ENCODE measurements at places on chromosomes 6 and 20.

- DNase-seq, result no peak
Observed at GRCh38 chr6:46333481-46333880, 157.8 kb downstream of the RCAN2 start.

DNA sequence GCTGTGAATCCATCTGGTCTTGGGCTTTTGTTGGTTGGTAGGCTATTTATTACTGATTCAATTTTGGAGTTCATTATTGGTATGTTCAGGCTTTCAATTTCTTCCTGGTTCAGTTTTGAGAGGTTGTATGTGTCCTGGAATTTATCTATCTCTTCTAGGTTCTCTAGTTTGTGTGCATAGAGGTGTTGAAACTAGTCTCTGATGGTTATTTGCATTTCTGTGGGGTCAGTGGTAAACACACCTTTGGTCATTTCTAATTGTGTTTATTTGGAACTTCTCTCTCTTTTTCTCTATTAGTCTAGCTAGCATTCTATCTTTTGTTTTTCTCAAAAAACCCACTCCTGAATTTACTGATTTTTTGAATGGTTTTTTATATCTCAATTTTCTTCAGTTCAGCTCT is 70.1 kb upstream of the IRAK1BP1 start:
- DNase-seq, result no peak

GRCh38 chr6:150282806-150283205 is 86.0 kb upstream of the IYD start:
- no peak for DNase-seq

DNA sequence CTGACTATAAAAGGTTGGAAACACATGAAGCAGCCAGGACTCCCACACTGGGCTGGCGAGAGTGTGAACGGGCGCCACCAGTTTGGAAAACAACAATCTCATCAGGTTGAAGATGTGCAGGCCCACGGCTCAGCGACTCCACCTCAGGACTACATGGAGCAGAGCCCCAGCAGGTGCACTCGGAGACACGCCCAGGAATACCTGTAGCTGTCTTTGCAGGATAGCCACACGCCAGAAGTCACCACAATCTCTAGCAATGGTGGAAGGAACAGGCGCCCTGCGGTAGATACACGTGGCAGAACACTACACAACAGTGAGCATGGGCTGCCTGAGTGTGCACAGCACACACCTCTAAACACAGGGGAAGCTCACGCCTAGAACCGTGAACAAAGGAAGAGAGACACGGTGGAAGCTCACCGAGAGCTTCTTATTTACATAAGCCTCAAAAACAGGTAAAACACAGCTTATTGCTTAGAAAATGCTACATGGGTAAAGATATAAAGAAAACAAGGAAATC is 28.7 kb upstream of the RPS6KA2 start:
- no peak for DNase-seq

GRCh38 chr6:134535831-134536230 is 217.9 kb upstream of the SGK1 start:
- no peak for DNase-seq

DNA sequence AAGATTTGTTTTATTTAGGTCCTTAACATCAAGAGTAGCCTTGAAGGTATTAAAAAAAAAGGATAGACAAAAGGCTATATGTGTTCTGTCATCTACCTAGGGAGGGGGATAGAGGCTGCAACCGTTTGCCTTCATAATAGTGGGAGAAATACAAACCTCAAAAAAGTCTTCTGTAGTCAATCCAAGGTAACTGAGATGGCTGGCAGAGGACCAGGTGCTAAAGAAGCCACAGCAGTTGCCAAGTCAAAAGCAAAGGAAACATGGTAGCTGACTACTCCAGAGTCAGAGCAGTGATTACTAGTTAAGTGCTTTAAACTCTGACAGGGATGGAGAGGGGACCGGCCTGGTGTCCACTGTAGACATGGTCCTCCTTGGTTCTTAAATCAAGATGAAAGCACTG is 249.4 kb downstream of the PTPRK start:
- no peak for DNase-seq

DNA sequence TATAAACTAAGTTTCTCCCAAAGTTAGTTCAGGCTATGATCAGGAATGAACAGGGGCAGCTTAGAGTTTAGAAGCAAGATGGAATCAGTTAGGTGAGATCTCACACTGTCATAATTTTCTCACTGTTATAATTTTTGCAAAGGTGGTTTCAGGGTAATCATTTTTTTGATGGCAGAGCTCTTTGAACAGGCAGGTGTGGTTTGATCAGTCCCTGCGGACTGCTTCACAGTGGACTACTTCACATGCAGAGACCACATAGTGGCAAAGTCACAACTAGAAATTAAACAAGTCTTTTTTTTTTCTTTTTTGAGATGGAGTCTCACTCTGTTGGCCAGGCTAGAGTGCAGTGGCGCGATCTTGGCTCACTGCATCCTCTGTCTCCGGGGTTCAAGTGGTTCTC is 6.8 kb downstream of the MAS1 start:
- no peak for DNase-seq

GRCh38 chr6:31586599-31587281 is 663 bp downstream of the LST1 start:
- no peak for DNase-seq

DNA sequence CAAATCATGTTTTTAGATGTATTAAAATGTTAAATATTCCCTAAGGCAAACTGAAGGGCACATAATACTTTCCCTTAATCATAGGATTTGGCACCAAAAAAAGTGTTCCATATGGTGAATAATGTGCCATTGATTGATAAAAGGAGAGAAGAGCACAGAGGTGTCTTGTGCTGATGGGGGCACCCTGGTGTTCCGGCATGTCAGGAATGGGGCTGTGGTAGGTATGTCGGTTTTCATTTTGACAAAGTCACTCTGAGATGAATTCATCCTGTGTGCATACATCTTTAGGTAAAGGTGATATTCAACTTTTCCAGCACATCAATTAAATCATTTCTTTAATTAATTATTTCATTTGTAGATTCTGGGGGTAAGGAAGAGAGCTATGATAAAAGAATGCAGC is 36.8 kb downstream of the CENPW start:
- DNase-seq, result no peak

GRCh38 chr20:40868551-40869217 is 159.9 kb upstream of the TOP1 start:
- no peak for DNase-seq

- DNase-seq, result no peak
Observed at GRCh38 chr6:161584621-161585340, 310.9 kb upstream of the AGPAT4 start.

DNA sequence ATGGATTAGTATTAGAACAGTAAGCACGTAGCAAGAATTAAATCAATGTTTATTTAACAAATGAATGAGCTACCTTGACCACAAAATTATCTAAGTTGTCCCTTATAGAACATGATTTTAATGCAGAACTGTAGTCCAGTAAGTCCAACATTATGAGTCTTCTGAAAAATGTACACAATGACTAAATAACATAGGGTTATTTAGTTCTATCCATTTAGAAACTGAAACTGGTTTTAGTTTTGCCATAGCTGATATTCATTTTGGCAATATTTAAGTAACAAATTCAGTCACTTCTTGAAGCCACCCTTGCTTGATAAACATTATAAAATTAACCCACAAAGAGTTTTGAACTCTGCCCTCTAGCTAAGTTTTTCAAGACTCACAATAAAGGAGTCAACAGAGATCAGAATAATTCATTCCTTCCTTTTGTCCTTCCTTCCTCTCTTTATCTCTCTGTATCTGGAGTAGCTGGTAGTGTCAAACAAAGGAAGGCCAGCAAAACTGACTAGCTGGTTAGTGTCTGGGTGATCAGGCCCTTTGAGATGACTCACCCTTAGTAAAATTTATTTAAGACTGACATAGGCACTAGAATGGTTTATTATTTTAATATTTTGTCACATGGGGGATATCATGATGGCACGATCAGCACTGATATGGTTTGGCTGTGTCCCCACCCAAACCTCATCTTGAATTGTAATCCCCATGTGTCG is 115.1 kb downstream of the BTBD9 start:
- DNase-seq, result no peak

DNA sequence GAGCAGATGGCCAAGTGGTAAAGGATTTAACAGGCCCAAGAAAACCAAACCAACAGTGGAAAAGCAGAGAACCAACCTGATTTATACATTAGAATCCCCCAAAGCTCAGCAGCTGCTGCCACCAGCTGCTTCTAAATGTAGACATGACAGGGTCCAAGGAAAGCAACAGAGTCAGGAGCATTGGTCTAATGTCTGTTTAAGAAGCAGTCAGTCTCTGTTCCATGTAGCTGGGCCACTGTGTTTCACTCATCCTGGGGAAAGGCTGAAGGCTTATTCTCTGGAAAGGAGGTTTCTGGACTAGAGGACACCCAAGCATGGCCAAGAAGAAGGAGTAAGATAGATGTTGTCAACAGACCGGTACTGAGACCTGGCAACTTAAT is 75.4 kb downstream of the TMEM244 start:
- DNase-seq, result no peak

DNA sequence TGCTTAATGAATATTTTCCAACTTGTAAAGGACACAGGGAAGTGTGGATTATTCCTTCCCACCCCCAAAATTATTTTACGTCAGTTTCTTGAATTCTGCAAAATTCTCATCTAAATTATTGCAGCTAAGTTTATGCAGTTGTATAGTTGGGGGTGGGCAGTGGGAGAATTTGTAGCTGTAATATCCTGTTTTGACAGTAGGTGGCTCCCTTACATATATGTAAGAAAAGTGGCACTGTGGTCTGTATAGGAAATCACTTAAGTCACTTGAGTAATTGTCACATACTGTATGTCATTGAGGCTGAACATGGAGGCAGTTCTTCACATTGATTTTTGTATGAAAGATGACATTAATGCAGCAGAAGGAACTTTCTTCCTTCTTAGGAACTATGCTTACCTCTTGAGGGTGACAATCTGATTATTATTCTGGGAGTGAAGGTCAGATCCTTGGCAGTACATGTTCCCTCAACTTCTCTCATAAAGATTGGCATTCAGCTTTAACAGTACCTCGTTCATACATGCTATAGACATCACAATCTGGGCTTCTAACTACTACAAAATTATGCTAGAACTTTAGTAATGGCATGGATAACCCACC is 14.6 kb upstream of the CFAP206 start:
- DNase-seq, result no peak

DNA sequence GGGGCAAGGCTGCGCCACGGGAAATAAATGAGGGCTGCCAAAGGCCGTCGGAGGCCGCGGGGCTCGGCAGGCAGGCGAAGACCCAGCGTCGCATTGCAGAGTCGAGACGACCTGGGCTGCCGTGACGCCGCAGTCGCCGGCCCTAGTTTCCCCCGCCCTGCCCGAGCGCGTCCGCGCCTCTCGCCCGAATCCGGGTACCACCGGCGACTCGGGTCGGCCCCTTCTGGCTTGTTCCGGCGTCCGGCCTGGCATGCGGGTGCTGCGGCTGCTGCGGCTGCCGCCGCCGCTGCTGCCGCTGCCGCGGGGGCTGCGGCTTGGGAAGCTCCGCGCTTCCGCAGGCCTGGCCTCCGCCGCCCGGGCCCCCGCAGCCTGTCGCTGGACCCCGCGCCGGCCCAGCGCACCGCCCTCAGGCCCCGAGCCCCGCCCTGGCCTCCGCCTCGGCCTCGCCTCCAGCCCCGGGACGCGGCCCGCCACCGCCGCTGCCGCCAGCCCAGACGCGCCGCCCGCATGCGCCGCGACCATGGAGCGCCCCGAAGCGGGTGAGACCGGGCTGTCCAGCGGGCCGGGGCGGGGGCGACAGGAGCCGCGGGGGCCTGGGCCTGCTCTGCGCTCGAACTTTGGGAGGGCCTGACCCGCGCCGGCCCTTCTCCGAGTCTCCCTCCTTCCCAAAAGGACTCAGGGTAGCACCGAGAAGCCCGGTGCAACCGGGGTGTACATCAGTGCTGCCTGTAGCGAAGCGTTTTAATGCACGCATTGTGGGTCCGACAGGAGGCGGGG is at the start of gene AKAP7:
Gene AKAP7, plus strand, starts transcription at position 224 of the 777 bp plus-strand sequence. Its CDS starts 297 bp downstream, at position 521.
- DNase-seq, result peak; percentile 8

- no peak for DNase-seq
Observed at GRCh38 chr6:125217992-125218391, 64.4 kb downstream of the TPD52L1 start.

DNA sequence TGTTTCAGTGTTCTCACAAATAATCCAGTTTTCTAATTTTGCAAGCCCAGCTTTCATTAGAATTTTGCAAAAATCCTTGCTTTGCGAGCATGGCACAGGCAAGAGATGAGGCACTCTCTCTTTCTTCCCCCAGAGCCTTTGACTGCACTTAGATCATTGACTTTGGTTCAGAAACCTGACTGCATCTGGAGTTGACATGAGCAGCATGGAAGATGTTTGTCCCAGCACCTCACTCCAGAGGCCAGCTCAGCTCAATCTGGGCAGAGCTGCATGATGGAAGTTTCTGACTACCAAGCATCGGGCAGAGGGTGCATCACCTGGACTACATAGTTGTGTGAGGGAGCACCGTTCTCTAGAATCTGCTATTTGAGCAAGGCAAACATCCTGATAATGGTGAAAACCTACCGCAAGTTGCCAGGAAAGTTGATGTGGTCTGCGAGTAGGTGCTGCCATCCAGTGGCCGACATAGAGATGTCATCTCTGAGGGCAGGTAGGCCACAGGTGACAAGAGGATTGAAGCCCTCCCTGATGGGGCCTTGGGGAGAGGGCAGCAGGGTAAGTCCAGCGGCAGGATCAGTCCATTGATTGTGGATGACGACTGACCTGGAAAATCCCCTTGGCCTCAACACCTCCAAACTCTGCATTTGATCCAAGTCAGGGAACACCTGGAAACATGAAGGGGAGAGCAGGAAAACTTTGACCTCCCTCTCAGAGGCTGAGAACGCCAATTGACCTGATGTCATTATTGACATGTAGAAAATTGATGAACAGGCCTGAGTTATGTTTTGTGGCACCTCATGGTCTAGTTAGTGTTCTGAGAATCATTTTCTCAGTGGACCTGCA is 3.8 kb upstream of the LPA start:
- DNase-seq, result no peak

DNA sequence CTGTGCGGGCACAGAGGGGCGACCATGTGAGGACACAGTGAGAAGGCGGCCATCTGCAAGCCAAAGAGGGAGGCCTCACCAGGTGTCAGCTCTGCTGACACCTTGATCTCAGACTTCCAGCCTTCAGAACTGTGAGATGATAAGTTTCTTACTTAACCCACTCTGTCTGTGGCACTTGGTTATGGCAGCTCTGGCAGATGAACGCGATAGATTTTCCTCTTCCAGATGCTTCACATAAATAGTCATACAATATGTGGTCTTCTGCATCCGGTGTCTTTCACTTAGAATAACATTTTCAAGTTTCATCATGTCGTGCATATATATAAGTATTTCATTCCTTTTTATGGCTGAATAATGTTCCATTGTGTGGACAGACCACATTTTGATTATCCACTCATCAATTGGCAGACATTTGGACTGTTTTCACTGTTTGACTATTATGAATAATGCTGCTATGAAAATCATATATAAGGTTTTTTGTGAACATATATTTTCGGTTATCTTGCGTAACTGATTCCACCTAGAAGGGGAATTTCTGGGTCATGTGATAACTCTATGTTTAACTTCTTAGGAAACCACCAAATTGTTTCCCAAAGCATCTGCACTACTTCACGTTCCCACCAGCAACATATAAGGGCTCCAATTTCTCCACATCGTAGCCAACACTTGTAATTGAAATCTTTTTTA is 30.2 kb downstream of the PRR18 start:
- DNase-seq, result no peak
